ENCODE measurements at places on chromosomes 13 and 19.

DNA sequence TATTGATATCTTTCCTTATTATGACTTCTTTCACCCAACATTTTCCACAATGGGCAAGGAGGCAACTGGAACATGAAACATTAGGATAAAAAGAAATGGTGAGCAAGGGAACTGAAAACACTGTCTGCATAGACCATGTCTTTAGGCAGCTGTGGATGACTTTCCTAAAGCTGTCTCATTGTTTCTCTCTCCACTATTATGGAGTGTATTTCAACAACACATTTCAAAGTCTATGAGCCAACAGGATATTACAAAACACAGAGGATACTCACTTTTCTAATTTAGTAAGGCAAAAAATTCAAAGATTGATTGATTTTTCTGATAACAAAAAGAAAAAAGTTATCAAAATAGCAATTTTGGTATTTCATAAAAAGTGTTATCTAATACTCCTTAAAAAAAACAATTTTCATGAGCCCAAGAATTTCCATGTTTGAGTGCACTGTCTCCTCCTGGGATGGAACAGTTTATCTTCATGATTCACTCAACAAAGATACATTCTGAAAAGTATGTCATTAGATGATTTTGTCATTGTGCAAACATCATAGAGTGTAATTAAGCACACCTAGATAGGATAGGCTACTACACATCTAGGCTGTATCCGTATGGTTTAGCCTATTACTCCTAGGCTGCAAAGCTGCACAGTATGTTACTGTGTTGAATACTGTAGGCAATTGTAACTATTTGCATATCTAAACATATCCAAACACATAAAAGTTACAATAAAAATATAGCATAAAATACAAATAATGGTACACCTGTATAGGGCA, 1568.4 kb downstream of the SLITRK5 start:
- DNase-seq, result no peak

- no peak for DNase-seq
Observed at GRCh38 chr13:40404967-40405716, 261.3 kb downstream of the FOXO1 start.

DNA sequence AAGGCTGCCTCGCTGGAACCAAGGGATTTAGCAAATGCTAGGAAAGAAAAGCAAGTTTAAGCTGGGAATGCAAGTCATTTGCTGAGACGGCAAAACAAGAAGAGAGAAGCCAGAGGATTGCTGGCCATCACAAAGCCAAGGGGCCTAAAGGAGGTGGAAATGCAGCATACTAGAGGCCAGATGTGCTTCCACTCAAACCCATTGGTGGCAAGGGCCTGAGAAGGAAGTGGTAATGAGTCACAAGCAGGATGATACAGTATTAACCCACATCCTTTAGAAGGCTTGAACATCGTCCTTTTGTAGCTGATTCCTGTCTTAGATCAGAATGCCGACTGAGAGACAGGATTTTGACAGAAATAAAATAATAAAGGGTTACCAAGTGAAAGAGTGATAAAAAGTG, 68.2 kb downstream of the ITGBL1 start:
- DNase-seq, result no peak

GRCh38 chr19:30557212-30557611, 185.0 kb downstream of the ZNF536 start:
- no peak for DNase-seq

- no peak for DNase-seq
Observed at GRCh38 chr19:19461306-19461670, 54.1 kb downstream of the TSSK6 start.

DNA sequence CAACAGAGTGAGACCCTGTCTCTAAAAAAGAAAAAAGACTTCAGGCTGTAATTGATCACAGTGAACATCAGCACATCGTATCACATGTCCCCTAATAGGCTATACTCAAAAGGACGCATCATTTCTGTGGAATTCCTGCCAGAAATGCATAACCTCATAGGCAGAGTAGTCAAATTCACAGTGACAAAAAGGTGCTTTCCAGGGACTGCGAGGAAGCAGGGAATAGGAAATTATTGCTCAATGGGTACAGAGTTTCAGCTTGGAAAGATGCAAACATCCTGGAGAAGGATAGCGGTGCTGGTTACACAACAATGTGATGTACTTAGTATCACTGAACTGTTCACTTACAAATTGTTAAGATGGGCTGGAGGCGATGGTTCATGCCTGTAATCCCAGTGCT, 41.1 kb upstream of the MRI1 start:
- no peak for DNase-seq

- DNase-seq, result no peak
Observed at GRCh38 chr13:67554746-67555452, 324.8 kb upstream of the PCDH9 start.

- DNase-seq, result no peak
Observed at GRCh38 chr19:40700083-40700482, 9.6 kb upstream of the NUMBL start.

- DNase-seq, result no peak
Observed at GRCh38 chr13:42539670-42540069, 34.3 kb upstream of the TNFSF11 start.

DNA sequence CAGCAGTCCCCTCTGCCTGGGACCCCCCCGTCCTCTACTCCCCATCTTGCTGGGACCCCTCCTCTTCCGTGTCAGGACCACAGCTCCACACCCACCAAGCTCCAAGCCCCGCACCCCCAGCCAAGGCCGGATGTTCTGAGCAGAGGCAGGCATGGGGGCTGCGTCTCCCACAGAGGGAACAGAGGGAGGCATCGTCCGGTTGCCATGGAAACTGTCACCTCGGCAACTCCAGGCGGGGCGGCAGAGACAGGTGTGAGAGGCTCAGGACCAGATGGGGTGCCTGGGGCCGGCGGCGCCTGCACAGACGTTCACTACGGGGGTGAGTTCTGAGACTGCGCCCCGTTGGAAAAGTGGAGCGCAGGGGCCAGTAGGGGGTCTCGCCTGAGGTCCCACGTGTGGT, 5.4 kb downstream of the RNU6-9 start:
- DNase-seq, result no peak

DNA sequence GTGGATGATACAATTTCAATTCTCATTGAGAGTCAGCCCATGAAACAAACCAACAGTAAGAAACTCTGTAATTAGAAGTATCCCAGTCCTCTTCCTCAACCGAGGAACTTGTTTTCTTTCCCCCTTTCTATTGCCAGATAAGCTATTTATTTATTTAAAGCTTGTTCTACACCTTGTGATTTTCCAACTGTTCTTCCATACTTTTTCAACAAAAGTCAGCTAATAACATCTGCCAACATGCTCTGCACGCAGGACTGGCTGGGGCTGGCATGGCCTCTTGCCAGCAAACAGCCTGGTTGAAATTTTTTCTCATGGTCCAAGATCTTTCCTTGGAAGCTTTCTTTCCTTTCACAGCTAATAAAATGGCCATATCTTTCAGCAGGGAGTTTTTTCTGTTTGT, 2.9 kb upstream of the IRS2 start:
- DNase-seq, result no peak

DNA sequence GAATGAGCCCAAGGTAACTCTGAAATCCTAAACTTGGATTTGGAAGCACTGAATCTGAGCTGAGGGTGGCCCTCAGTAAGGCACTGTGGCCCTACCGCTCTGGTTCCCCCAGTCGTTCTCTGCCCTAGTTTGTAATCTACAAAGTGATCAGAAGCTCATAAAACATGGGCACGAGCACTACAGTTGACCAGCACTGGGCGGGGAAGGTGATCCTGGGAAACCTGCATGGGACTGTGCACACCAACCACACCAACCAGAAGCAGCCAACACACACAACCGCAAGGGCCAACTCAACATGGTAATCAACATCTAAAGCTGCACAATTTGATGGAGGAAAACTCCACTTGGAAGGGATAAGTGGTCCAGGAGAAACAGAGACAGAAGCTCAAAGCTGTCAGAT, 22.9 kb downstream of the SLC7A1 start:
- DNase-seq, result no peak

DNA sequence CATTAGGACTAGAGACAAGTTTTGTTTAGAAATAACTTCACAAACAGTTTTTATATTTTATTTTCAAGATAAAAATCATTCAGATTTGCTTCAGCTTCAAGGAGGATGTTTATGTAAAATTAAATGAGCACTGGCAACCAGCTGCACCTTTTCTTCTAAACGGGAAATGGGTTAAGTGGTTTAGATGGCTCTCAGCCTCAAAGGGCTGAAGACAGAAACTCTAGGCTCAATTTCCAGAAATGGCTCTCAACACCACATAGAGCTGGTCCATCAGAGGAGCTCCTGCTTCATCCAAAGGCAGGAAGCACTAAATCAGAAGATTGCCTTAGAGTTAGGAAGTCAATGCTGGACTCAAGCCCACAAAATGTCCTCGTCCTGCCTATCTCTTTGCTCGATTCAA, 74.7 kb downstream of the ZNF429 start:
- no peak for DNase-seq

GRCh38 chr19:3363841-3364500, 2.4 kb upstream of the NFIC start:
- DNase-seq, result no peak

- DNase-seq, result no peak
Observed at GRCh38 chr13:97445522-97446187, 11.7 kb downstream of the RAP2A start.

DNA sequence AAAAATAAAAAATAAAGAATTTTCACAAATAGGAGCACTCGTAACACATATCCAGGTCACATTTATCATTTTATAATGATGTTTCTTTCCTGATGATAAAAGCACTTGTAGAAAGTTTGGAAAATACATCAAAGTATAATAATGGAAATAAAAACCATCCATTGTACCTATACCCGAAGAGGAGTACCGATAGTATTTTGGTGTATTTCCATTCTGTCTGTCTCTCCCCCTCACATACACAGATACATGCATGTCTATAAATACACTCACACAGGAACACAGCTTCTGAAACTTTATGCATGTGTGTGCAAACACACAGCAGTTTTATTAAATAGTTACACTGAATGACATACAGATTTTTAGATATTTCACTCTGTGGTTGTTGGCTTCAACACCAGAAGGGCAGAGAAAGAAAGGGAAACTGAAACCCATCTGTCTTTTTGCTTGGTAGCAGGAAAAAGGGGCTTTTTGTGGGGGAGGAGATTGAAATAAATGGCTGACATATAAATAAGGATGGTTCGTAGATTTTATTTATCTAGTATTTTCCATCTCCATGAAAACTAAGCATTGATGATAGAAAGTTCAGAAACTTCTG, 114.8 kb downstream of the LRCH1 start:
- no peak for DNase-seq

GRCh38 chr19:2976609-2977000, 759 bp upstream of the TLE6 start:
- DNase-seq, result no peak

DNA sequence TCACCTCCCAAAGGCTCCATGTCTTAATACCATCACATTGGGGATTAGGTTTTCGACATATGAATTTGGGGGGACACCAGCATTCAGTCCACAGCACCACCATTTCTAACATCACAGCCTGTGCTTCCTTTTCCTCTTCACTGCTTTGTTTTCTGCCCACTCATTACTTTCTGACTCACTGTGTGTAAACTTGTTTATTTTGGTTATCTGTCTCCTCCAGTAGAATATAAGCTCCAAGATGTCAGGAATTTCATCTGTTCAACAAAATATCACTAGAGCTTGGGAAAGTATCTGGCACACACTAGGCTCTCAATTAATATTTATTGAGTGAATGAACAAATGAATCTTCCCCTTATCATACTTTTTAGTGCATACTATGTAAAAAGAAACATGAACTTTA, 152.0 kb downstream of the NUFIP1 start:
- DNase-seq, result no peak

GRCh38 chr13:43022934-43023288, 475 bp upstream of the DNAJC15 start:
- DNase-seq, result no peak

- no peak for DNase-seq
Observed at GRCh38 chr19:50327461-50328223, 1.5 kb downstream of the KCNC3 start.

GRCh38 chr13:25946321-25946720, 105.5 kb downstream of the SHISA2 start:
- no peak for DNase-seq

GRCh38 chr13:54682184-54682583, 1653.6 kb downstream of the OLFM4 start:
- no peak for DNase-seq
